ENCODE measurements at places on chromosomes 4 and X.

- DNase-seq = no peak
Observed at GRCh38 chr4:149790172-149790907, 25.3 kb downstream of the IQCM start.

DNA sequence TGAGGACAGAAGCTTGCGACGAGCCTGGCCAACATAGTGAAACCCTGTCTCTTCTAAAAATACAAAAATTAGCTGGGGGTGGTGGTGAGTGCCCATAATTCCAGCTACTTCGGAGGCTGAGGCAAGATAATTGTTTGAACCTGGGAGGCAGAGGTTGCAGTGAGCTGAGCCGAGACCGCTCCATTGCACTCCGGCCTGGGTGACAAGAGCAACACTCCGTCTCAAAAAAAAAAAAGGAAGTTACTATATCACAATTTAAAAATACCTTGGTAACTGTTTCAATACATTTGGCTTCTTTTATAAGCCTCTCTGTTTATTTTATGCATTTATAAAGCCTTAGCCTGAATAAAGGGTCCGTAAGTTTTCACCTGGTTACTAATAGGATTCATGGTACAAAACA, 46.6 kb upstream of the CHRNA9 start:
- DNase-seq = no peak

- DNase-seq = no peak
Observed at GRCh38 chr4:112184438-112184837, 39.2 kb downstream of the FAM241A start.

DNA sequence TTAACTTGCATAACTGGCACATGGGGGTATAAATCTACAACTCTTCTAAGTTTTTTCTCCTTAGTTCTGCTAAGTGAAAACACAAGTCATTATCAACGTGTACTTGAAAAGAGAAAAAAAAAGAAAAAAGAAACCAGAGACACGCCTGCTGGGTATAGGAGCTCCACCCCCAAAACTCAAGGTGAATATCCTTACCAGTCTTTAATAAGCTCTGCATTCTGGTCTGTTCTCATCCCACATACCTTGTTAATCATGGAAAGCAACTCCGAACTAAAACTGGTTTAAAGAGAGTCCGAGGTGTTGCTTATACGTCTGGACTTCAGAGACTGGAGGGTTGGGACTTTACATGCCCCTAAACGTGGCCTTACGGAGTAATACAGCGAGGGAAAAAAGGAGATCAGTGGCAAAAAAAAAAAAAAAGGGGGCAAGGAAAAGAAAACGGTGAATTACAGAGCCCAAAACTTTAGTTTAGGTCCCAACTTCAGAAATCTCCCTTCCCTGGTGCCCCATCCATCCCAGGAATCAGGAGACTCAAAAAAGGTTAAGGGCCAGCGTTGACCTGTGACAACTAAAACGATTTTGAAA, 1.0 kb downstream of the PGRMC2 start:
- DNase-seq = no peak

- no peak for DNase-seq
Observed at GRCh38 chrX:96387801-96388200, 296.8 kb upstream of the DIAPH2 start.

- DNase-seq = no peak
Observed at GRCh38 chr4:19178835-19179234, 1072.9 kb upstream of the SLIT2 start.

DNA sequence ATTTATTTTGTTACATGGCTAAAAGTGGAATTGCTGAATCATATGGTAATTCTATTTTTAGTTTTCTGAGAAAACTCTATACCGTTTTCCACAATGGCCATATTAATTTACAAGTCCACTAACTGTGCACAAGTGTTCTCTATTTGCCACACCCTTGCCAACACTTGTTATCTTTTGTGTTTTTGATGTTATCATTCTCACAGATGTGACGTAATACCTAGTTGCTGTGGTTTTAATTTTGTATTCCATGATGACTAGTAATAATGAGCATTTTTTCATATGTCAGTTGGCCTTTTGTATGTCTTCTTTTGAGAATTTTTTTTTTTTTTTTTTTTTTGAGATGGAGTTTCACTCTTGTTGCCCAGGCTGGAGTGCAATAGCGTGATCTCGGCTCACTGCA, 164.2 kb upstream of the SPANXN4 start:
- DNase-seq = no peak

- no peak for DNase-seq
Observed at GRCh38 chr4:66052426-66052825, 382.1 kb upstream of the EPHA5 start.
